Activated CD4-positive, CD25-positive, alpha-beta regulatory T cell (primary cell): ENCODE measurements at places on chromosomes 1 and 21.

- DNase-seq: no peak
Measured at GRCh38 chr21:38804789-38805327, 871 bp upstream of the ETS2 start.

- no peak for DNase-seq
Measured at GRCh38 chr1:3467096-3468036, 12.9 kb downstream of the ARHGEF16 start.

DNA sequence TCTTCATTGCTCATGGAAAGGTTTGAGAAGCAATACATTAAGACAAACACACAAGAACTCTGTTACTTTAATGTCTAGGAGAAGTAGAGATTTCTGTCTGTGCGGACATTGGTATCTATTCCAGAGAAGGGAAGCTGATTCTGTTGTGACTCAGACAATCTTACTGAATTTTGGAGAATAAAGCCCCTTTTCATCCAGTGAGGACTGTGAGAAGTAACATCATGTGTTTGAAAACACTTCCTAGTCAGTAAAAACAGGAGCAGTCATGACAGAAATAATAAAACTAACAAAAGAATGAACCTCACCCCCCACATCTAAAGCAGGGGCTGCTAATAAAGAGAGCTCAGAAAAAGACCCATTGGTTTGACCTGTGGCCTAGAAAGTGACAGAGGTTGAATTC lies 46.6 kb downstream of the NEK7 start:
- no peak for DNase-seq

DNA sequence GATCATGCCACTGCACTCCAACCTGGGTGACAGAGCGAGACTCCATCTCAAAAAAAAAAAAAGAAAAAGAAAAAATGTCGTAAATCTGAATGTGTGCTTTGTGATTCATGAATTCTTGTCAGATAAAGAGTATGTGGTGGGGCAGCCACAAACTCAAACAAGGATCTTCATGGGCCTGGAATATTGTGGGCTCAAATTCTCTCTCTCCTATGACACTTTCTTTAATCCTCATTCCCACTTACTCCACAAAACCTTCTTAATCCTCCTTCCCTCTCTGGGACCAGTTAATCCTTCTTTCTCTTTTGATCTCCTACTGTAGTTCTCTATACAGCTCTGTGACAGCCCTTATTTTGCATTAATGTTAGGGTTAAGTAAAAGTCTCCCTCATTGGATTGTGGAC lies 112.3 kb downstream of the AK5 start:
- no peak for DNase-seq

DNA sequence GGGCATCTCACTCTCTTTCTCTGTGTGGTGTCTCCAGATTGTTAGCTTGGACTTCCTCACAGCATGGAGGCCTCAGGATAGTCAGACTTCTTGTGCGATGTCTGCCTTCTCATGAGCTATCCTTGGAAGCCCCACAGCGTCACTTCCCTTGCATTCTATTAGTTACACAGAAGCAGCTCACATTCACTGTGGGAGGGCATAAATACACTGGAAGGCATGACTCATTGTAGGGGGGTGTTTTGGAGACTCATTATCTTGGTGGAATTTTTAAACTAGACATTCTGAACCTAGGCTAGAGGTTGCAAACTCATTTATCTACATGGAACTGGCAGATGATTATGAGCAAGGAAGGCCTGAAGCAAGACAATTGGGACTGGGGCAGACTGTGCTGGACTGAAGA lies 21.4 kb upstream of the FASLG start:
- DNase-seq: no peak
